Activated naive CD4-positive, alpha-beta T cell treated with anti-CD3 and anti-CD28 coated beads, Interleukin-2, amount 50 U/mL, for 16 hours (primary cell): ENCODE measurements at places on chromosomes 2 and 18.

DNA sequence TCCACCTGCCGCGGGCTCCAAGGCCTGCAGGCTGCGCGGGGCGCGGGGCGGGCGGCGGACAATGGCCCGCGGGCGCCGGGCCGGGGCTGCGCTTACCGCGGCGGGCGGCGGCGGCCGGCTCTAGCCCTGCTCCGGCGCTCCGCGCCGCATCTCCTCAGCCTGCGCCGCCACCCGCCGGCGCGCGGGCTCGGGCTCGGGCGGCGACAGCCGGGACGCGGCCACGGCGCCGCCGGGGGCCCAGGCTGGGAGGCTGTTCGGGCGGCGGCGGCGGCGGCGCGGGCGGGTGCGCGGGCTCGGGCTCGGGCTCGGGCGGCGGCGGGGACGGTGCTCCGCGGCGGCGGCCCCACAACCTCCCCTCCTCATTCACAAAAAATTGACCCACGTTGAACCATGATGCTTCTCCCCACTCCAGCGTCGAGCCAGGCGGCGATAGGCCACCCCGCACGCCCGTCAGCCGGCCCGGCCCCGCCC is at the start of gene HDAC4:
TSS of gene HDAC4 (minus strand) at position 425 of the 471 bp plus-strand sequence. CDS start 48,321 bp downstream, outside the sequence.
- DNase-seq, result no peak

DNA sequence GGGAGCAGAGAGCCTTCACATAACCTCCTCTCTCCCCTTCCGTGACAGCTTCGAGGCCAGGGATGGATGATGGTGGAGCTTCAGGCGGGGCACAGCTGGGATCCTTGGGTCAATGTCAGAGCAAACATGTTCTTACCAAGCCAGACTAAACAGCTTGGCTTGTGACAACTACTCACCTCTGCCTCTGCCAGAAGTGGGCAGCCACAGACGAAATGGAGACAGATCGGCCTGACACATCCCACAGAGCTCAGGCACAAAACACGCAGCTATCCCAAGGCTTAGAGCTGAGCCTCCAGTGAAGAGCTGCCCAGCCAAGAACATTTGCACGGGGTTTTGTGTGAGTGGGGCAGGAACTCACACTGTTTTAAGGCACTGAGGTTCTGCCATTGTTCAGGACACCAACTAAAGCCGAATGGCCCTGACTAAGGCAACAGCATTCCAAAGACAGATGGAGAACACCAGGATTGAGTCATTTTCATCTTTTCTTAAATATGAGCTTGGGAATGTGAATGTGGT is 12.8 kb downstream of the PXDN start:
- DNase-seq, result no peak

DNA sequence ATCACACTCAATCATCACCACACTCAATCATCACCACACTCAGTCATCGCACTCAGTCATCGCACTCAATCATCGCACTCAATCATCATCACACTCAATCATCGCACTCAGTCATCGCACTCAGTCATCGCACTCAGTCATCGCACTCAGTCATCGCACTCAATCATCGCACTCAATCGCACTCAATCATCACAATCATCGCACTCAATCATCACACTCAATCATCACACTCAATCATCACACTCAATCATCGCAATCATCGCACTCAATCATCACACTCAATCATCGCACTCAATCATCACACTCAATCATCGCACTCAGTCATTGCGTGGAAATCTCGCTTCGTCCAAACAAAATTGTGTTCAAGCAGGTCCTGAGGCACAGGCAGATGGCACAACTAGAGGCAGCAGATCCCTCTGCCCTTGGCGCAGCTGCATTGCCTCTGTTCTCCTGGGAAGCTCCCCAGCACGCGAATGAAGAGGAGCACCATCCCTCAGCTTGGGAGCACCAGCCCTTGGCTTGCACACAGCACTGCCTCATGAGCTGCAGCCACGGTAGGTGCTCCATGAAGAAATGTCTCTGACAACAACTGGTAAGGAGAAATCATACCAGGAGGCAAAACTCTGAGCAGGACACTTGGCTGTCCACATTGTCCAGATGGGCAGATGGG is 108.1 kb downstream of the EIPR1 start:
- DNase-seq, result no peak

DNA sequence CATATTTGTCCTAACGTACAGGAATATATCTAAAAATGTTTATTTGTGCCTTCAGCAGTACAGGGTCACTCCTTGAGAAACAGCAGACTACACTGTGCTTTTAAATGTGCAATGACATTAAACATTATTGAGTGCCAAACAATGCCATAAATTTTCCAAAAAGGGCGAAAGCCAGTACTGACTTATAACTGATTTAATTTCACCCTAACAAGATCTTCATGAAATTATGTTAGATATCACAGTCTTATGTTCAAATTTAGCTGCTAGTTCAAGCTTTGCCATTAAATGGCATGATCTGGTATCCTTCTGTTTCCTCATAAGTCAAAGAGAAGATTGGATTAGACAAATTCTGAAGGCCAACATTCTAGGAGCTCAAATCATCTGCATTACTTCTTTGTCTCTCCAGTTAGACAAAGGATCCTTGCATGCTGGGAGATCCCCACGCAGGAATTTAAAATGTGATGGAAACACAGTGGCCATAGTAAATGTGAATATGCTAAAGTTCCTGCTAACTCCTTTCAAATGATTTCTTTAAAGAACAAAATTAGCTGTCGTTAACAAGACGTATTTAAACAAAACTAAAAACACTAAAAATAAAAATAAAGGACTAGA is 129.3 kb upstream of the STON1 start:
- no peak for DNase-seq

- no peak for DNase-seq
Measured at GRCh38 chr18:62332964-62333695, 8.0 kb downstream of the TNFRSF11A start.

GRCh38 chr2:217691920-217692666 is 310.7 kb downstream of the TNS1 start:
- no peak for DNase-seq

DNA sequence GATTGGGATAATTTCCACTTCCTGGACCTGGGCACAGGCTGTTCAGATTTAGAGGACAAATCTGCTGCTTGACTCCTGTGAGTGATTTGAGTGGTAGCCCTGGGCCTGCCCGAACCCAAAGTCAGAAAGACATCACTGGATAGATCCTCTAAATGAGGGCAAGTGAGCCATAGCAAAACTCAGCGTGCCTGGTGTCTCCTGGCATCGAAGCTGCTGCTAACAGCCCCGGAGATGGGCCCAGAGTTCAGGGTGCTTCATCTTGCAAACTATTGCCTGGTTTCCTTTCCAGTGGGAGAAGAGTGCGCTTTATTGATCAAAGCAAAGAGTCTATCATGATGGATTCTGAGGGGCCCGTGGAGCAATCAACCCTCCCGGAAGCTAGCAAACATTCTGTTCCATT is 153.1 kb upstream of the KLHL29 start:
- no peak for DNase-seq

- DNase-seq, result no peak
Measured at GRCh38 chr2:123513351-123513750, 511.7 kb upstream of the CNTNAP5 start.

- DNase-seq, result no peak
Measured at GRCh38 chr18:21682371-21683051, 22.1 kb downstream of the ABHD3 start.

- DNase-seq, result no peak
Measured at GRCh38 chr18:5430131-5430530, 113.7 kb downstream of the EPB41L3 start.

GRCh38 chr2:238738917-238739316 is 109.0 kb upstream of the TWIST2 start:
- DNase-seq, result no peak
